ENCODE measurements at places on chromosomes 1 and 21. TPM values are rescaled to one million over a fixed set of nuclear protein-coding genes. Genes with fewer than 3 reads are reported as not detected.
A peak's percentile ranks its signal among the peaks of the same experiment; 100 is the strongest.

The IGSF9 gene
- 1.2 TPM for total RNA-seq

DNA sequence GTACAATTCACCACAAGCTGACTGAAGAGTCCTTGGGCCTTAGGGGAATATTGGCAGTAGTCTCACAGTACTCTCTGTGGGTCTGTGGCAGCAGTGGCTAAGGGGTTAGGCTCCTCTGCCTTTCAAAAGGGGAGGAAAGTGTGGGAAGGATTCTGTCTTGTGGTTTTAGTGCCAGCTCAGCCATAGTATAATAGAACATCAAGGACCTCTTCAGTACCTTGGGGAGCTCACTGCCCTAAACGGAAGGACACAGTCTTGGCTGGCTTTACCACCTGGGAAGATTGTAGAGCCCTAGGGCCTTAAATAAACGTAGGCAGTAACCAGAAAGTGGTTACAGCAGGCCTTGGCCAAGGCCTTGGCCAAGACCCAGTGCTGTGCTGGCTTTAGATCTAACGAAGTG is 265.7 kb downstream of the COL11A1 start:
- DNase-seq, result peak; percentile 25

GRCh38 chr1:63679076-63679475 is 85.9 kb downstream of the PGM1 start:
- peak; percentile 34 for DNase-seq

The TEX38 gene
- total RNA-seq, result not detected

DNA sequence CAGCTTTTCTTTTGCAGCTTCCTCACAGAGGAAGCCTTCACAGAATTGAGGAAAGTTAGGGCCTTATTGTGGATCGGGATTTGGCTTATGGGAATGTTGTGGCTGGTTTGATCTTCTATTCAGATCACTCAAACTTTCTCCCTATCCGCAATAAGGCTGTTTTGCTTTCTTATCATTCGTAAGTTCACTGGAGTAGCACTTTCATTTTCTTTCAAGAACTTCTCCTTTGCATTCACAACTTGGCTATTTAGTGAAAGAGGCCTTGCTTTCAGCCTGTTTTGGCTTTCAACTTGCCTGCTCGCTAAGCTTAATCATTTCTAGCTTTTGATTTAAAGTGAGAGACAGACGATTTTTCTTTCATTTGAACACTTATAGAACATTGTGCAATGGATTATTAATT is 181.9 kb upstream of the B3GALT2 start:
- no peak for DNase-seq

The EVA1C gene
- not detected for total RNA-seq

DNA sequence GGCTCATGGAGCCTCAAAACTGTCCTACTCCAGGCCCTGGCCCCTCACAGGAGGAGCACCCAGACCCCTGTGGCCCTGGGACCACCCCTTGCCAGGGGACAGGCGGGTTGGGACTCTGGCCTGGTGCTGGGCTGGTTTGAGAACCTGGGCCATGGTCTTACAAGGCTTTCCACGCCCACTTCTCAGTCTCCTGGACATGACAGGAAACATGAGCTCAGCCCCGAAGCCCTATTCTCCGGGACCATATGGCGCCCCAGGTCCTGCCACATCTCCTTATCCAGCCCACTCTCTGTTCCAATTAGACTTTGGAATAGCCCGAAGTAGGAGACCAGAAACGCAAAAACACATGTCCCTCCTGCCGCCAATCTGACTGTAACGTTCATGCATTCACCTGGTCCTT is 47.9 kb downstream of the KCNAB2 start:
- DNase-seq, result no peak

DNA sequence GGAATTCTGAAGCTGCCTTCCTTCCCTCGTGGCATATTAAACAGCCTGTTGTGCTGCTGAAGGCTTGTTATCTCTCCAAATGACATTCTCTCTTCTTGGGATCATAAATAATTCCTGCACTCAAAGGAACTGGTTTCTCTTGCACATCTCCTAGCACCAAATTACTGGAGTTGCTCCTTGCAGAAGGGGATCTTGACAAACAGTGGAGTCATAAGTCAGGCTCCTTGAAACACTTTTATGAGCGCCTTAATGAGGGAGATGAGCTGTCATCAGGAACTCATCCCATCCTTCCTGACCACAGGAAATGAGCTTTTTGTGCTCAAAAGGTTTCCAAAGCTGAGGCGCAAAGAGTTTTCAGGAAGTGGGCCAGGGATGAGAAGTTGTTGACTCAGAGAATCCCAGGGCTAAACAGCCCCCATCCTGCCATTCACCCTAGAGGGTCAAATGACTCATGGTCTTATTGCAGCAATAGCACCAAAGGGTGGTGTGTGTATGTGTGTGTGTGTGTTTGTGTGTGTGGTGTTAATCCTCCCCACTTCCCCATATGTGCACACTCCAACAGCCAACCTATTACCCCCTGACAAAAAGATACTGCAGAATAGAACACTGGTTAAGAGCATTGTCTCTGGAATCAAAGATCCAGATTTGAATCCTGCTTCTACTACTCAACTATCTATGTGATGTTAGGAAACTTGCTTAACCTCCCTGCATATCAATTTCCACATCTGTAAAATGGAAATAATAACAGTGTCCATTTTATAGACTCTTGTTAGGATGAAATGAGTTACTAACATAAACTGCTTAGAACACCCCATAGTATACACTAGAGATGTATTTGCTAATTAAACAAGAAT is 2.8 kb upstream of the PHC2 start:
- DNase-seq, result peak; percentile 100

- no peak for DNase-seq
Measured at GRCh38 chr21:28763809-28764418, 228.8 kb downstream of the LTN1 start.

DNA sequence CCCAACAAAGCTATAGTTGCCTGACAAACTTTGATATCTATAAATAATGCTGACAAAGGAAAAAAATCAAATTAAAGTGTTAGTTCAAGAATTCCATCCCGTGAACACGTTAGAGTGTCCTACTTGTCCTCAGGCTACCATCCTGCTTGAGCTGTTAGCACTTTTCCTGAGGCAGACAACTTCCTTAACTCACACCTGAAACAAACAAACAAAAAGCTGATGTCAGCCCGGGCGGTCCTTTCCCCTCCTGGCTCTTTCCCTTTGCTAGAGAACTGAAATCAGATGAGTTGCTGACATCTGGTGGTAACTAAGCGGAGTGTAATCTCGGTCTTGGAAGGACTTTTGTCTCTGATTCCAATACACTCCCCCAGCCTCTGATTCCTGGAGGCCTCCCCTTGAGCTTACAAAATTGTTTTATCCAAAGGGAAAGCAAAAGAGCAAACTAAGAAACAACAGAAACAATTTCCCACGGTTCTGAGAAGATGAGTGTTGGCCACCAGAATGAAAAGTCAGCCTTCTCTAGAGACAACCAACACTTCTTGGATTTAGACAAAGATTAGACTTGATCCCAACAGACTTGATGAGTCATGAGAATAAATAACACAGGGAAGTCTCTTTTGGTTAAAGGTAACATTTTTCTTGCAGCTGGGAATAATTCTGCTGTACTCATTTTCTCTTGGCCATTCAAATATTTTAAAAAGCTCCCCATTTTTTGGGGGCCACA is 135.4 kb downstream of the PROX1 start:
- DNase-seq, result peak; percentile 64

The HLCS gene
- total RNA-seq, result 24.4 TPM

The KLHDC9 gene
- 1.0 TPM for total RNA-seq

The C8A gene
- not detected for total RNA-seq

The PLPPR4 gene
- not detected for total RNA-seq

The MYOC gene
- total RNA-seq, result not detected

Measured in HT1080 (cell line).